Hepatocyte (in vitro differentiated cells): ENCODE measurements at places on chromosomes 1 and 21. TPM values are rescaled to one million over a fixed set of nuclear protein-coding genes. Genes with fewer than 3 reads are reported as not detected.

MTARC2 gene
- 23.7 and 27.8 TPM in 2 replicates for polyA plus RNA-seq

DNA sequence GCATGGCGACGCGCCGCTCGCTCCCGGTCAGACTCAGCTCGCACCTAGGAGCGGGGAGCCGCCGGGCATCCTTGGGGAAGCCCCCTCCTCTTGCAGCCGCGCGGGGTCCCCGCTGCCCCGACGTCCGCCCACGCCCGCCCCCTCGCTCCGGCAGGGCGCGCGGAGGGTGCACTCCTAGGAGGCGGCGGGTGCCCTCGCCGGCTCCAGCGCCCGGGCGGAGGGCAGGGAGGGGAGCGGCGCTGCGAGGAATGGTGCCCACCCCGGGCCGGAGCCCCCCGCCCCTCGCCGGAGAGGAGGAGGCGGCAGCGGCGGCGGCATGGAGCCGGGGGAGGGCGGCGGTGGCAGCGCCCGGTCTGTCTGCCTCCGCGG is 488 bp downstream of the FAM78B start:
- no peak for DNase-seq

DNA sequence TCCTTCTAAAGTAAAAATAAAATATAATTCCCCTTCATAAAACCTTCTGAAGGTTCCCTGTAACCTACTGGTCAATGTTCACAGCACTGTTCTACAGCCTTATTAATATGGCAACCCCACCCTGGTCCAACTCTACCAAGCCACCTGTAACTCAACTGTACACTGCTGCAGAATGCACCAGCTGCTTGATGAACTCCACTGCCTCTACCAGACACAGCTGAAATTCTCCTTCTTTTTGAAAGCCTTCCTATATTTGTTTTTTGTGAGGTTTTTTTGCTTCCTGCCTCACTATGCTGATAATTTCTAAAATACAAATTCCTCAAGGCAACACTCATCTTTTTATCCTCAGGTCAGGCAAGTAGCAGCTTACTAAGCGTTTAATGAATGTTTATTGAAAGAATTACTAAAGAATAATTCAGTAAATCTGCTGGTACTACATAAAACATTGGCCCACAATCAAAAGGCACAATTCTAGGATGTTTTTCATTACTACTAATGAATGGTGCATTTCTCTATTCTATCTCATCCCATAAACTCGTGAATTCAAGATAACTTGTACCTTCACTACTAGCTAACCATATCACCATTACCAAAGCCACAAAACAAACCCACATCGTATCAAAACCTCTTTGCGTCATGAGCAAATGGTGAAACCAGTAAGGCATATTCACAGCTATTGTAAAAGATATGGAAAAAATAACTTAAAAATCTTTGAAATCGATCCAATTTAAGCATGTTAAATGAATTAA is 2.4 kb downstream of the SSX2IP start:
- no peak for DNase-seq

GRCh38 chr1:184152974-184153373 is 101.4 kb downstream of the TSEN15 start:
- no peak for DNase-seq

DNA sequence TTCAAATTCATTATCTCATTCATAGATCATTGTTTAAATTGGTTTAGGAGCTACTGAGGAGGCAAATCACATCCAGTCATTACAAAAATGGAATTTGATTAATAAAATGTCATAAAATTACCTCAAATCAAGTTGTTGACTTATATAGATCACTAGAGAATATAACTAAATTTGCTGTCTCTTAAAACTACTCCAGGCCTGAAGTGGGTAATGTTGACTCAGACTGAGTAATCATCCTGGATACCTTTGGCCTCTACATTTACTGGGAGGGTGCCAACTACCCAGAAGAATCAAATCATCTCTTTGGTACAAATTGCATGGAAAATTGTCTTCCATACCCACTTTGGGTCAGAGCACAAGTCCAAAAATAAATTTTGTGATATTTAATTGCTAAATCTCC is 191.2 kb upstream of the GREM2 start:
- DNase-seq, result no peak

NPR1 gene
- polyA plus RNA-seq, result 3.0 and 4.3 TPM in 2 replicates

DNA sequence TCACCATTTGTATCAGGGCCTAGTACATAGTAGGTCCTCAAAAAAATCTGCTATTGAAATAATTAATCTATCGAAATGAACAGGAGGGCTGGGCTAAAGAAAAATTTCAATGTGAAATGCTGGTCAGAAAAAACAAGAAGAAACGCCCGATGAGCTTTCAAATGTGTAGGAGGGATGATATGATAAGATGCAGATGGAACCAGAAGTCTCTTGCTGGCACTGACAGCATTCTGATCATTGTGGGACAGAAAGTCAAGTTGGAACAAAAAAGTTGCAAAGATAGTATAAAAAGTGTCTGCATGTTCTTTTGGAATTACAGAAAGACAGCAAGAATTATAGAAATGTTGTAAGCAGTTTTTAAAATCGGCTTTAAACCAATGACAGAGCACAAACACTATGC is 11.1 kb downstream of the G0S2 start:
- no peak for DNase-seq

AMY1A gene
- polyA plus RNA-seq, result not detected in 2 replicates

ARHGEF11 gene
- polyA plus RNA-seq, result 25.0 and 31.1 TPM in 2 replicates

DNA sequence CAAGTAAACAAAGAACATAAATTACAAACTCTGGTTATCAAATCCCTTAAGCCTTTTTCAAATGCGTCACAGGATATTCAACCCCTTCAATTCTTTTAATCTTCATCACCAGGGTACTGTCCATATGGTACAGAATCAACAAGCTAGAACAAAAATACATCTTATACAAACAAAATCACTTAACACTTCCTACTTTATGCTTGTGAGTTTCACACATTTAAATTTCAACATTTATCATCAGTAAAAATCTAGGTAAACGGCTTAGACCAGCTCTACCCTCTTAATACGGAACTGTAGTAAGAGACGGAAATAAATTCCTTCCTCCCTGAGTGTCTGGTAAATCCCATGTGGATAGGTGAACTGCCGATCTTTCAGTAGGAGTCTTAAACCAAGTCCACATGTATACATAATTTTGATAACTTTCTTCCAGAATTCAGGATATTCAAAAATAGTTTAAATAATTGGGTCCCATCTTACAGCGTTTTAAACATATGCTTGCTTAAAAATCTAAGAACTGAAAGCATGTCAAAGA is 1.0 kb downstream of the CCDC181 start:
- no peak for DNase-seq

GRCh38 chr1:54246116-54246721 is 46.3 kb downstream of the MRPL37 start:
- no peak for DNase-seq

GRCh38 chr1:94438692-94439276 is 20.6 kb downstream of the ABCD3 start:
- DNase-seq, result no peak

- DNase-seq, result no peak
Observed at GRCh38 chr1:160064746-160065145, 5.2 kb downstream of the KCNJ10 start.

DNA sequence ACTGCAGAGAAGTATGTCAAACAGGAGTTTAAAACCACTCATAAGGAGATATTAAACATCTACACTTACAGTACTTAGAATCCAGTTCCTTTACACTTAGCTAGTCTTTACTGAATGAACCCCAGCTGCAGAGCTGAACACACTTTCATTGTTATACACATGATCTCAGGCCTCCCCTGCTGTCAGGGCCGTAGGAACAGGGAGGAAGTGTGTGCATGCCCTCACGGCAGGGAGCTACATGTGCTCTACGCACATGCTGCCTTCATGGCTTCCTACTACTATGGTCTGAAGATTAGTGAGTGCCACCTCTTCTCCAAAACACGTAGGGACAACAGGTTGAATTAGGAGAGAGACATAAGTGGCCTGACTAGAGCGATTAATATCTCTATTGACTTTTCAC is 191.5 kb downstream of the SIPA1L2 start:
- DNase-seq, result no peak

ZNF697 gene
- 0.58 and 0.88 TPM in 2 replicates for polyA plus RNA-seq

CYP4B1 gene
- polyA plus RNA-seq, result 0.25 and 0.92 TPM in 2 replicates

ANKRD65 gene
- polyA plus RNA-seq, result 5.5 and 7.3 TPM in 2 replicates

ADCY10 gene
- polyA plus RNA-seq, result 1.0 and 1.5 TPM in 2 replicates

- DNase-seq, result no peak
Observed at GRCh38 chr1:11985851-11986250, 5.6 kb downstream of the MFN2 start.

GRCh38 chr1:248316796-248317195 is 7.6 kb downstream of the OR2M7 start:
- no peak for DNase-seq

ARHGEF16 gene
- polyA plus RNA-seq, result 32.3 and 36.2 TPM in 2 replicates

GRCh38 chr1:58586271-58586670 is 9.2 kb upstream of the TACSTD2 start:
- no peak for DNase-seq

- DNase-seq, result no peak
Observed at GRCh38 chr1:172465617-172466016, 21.7 kb upstream of the PIGC start.

DNA sequence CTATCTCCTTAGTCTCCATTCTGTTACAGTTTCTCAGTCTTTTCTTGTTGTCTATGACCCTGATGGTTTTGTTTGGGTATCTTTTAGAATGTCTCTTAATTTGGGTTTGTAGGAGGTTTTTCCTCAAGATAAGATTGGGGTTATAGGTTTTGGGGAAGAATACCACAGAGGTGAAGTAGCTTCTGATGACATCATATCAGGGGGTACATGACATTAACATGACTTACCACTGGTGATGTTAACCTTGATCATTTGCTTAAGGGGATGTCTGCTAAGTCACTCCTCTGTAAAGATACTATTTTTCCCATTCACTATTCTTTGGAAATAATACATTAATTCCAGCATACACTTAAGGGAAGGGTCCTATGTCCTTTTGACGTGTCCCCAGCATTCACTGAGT is 11.9 kb downstream of the RAVER2 start:
- no peak for DNase-seq

C1orf116 gene
- 15.7 and 18.7 TPM in 2 replicates for polyA plus RNA-seq

- no peak for DNase-seq
Observed at GRCh38 chr1:219379691-219380090, 206.0 kb downstream of the LYPLAL1 start.

- DNase-seq, result no peak
Observed at GRCh38 chr1:209871006-209871405, 43.2 kb downstream of the UTP25 start.

DNA sequence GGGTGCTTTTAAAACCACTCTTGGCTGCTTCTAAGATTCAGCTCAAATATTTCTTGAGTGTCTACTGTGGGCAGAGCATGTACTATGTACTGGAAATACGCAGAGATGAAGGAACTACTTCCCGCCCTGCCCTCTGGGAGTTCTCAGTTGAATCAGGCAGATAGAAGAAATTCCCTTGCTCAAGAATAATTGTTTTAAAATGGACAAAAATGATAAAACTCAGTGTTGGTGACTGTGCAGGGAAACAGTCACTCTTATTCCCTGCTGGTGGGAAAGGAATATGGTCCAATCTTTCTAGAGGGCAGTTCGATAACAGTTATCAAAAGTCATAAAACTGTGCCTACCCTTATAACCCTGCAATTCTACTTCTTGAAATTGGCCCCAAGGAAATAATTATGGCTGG is 16.9 kb upstream of the GRHL3 start:
- DNase-seq, result no peak

- peak; percentile 82 for DNase-seq
Observed at GRCh38 chr1:23838401-23838866, 13.2 kb upstream of the HMGCL start.

- peak; percentile 18 for DNase-seq
Observed at GRCh38 chr1:114668784-114669561, 876 bp downstream of the DENND2C start.

GRCh38 chr1:55965981-55966461 is 613.3 kb downstream of the PLPP3 start:
- DNase-seq, result no peak

GRCh38 chr1:44334968-44335367 is 20.1 kb downstream of the ERI3 start:
- no peak for DNase-seq

DNA sequence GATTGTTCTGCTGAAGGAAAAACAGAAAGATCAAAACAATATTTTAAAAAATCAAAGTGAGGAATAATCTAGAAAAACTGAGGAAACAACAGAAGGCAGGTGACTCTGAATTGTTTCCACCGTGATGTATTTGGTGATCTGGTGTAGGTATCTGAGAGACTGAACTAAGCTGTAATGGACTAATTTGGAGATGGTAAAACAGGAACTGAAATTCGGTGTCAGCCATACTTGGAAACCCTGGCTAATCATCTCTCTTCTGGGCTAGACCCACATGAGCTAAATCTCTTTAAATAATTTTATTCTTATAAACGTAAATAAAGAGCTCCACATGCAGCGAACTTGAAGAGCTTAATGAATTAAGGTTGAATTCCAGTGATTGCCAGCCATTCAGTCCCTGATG is 1226.1 kb downstream of the NCAM2 start:
- no peak for DNase-seq

C4BPB gene
- polyA plus RNA-seq, result 12.4 and 13.5 TPM in 2 replicates

DNA sequence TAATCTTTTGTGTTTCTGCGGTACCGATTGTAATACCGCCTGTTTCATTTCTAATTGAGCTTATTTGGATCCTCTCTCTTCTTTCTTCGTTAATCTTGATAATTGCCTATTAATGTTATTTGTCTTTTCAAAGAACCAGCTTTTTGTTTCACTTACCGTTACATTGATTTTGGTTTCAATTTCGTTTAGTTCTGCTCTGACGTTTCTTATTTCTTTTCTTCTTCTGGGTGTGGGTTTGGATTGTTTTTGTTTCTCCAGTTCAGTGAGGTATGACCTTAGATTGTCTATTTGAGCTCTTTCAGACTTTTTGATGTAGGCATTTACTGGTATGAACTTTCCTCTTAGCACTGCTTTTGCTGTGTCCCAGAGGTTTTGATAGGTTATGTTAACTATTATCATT is 9.4 kb downstream of the OR2M2 start:
- DNase-seq, result no peak

MAP3K7CL gene
- polyA plus RNA-seq, result 0.59 and 0.64 TPM in 2 replicates

- peak; percentile 56 for DNase-seq
Observed at GRCh38 chr21:17903029-17903806, 84.1 kb upstream of the C21orf91 start.

- no peak for DNase-seq
Observed at GRCh38 chr21:45822429-45823099, 159.0 kb upstream of the COL6A1 start.

INSRR gene
- polyA plus RNA-seq, result not detected in 2 replicates

C1orf53 gene
- 14.4 and 15.7 TPM in 2 replicates for polyA plus RNA-seq

GRCh38 chr21:15552914-15553494 is 176.8 kb upstream of the USP25 start:
- DNase-seq, result peak; percentile 10
